ENCODE measurements at places on chromosomes 16 and 17. TPM values are rescaled to one million over a fixed set of nuclear protein-coding genes. Genes with fewer than 3 reads are reported as not detected.

The CCL1 gene
- total RNA-seq = not detected

The MYH13 gene
- total RNA-seq = not detected

The HSDL1 gene
- 5.8 TPM for total RNA-seq

The C16orf89 gene
- total RNA-seq = not detected

The ATP1B2 gene
- total RNA-seq = 0.30 TPM

The CACNA1H gene
- total RNA-seq = 0.84 TPM

DNA sequence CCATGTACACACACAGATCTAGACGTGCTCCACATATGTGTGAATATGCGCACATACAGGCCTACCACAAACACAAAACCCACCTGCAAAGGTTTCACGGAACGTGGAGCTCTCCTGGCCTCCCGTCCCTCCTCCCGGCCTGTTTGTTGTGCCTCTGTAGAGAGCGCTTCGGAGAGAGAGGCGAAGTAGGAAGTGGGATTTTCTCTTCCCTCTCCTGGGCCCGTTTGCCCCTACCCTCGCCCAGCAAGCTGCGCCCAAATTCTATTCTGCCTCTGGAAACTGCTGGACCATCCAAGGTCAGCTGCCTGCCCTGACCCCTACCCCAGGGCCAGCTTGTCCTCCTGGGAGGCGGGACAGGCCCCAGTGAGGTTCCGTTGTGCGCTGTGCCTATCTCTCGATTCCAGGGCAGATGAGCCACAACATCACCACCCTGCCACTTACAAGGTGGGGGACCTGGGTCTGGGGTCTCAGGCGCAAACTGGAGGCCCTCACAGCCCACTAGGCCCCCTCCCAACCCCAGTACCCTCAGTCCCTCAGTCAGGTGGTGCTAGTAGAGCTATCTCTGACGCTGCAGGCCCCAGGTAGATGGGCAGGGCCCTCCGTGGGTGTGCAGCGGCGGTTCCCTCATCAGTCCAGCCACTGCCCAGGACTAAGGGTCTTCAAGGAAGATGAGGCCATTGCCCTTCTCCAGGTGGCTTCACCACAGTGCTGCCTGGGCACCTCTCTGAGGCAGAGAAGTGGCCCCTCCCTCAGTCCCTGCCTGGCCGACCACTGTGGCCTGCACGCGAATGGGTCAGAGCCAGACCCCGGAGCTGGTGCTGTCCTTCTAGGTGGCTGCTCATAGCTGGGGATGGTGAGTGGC, 54.2 kb downstream of the BEAN1 start:
- H3K36me3 ChIP-seq = no peaks in the 10 kb centered on the region
- DNase-seq = no peak
- H3K4me1 ChIP-seq = peaks cover 26% of the 10 kb centered on the region
- no peaks in the 10 kb centered on the region for H3K27me3 ChIP-seq
- H3K27ac ChIP-seq = no peak overlapping the region

DNA sequence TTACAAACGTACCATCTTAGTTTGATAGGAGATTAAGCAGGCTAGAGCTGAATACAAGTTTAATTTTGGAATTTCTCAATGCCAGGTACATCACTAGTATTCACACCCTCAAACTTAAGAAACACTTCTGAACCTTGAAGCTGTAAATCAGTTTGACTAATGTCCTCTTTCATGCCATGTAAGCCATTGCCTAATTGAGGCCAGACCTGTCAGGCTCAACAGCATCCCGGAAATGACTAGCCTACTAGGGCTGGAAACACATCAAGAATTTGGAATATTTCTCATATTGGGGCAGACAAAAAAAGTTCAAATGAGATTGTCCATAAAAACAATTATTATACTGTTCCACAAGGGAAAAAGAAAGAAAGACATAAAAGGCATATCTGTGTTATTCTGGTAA, 1.7 kb downstream of the USP32 start:
- no peak overlapping the region for H3K27ac ChIP-seq
- DNase-seq = peak; percentile 9
- no peaks in the 10 kb centered on the region for H3K27me3 ChIP-seq
- H3K4me1 ChIP-seq = peaks cover 47% of the 10 kb centered on the region
- H3K36me3 ChIP-seq = no peaks in the 10 kb centered on the region

DNA sequence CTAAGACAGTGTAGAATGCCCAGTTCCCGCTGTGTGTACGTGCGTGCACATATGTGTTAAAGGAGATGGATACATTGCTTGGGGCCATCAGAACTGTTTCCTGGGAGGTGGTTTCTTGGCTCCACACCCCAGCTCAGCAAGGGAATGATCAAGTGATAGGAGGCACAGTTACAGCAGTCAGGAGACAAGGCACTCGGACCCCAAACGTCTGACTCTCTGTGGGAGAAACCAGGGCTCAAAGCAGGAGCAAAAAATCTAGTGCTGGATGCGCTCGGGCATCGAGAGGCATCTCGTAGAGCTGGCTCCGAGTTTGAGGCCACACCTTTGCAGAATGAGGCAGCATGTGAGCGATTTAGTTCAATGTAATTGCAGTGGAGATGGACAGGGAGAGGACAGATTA, 71.9 kb downstream of the RBBP6 start:
- peaks cover 16% of the 10 kb centered on the region for H3K4me1 ChIP-seq
- no peak for DNase-seq
- no peak overlapping the region for H3K4me3 ChIP-seq
- H3K27me3 ChIP-seq = peaks cover 49% of the 10 kb centered on the region
- no peak overlapping the region for H3K27ac ChIP-seq

- peaks cover 99% of the 10 kb centered on the region for H3K4me1 ChIP-seq
- H3K27ac ChIP-seq = peak overlapping the region; percentile 94
- peaks cover 35% of the 10 kb centered on the region for H3K36me3 ChIP-seq
- no peaks in the 10 kb centered on the region for H3K27me3 ChIP-seq
- DNase-seq = no peak
- H3K4me3 ChIP-seq = no peak overlapping the region
Measured at GRCh38 chr17:14200354-14200753, 36.3 kb downstream of the CDRT15 start.

- no peak overlapping the region for H3K27ac ChIP-seq
- H3K4me1 ChIP-seq = peaks cover 45% of the 10 kb centered on the region
- no peak overlapping the region for H3K4me3 ChIP-seq
Measured at GRCh38 chr17:57091186-57091618, 6.2 kb downstream of the AKAP1 start.

GRCh38 chr16:81550432-81550808, 105.8 kb downstream of the CMIP start:
- H3K27ac ChIP-seq = no peak overlapping the region
- H3K4me3 ChIP-seq = no peak overlapping the region
- no peak for DNase-seq

DNA sequence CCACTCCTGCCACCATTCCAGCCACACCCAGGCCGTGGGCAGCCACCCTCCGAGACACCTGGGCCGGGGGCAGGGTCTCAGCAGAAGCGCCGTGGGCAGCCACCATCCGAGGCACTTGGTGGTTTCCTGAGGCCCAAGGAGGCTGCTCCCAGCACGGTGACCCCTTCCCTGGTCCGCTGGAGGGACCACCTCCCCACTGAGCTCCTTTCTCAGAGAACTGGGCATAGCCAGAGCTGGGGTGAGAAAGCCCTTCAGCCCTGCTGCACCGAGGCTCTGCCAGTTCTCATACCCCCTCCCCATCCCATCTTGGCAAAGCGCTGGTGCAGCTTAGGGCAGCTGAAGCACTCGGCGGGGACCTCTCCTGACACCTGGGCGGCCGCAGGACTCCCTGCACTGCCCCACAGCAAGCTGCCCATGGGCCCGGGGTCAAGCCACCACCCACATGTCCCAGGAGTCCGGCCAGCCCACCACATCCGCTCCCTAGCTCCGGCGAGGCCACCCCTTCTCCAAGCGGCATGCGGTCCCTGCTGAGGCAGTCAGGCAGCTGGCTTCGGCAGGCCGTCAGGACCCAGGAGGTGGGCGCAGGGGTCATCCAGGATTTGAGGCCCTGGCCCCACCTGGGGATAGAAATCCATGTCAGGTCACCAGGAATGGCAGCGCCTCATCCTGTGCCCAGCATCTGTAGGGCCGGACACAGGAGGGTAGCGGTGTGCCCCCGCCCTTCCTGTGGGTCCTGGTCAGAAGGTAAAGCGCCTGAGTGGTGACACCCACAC, 1.3 kb upstream of the CYBA start:
- no peaks in the 10 kb centered on the region for H3K27me3 ChIP-seq
- peaks cover 18% of the 10 kb centered on the region for H3K4me1 ChIP-seq
- H3K4me3 ChIP-seq = peak overlapping the region; percentile 27
- no peak for DNase-seq
- peaks cover 13% of the 10 kb centered on the region for H3K36me3 ChIP-seq

GRCh38 chr17:11898526-11899235, 98.6 kb downstream of the ZNF18 start:
- H3K4me1 ChIP-seq = no peaks in the 10 kb centered on the region
- H3K27me3 ChIP-seq = peaks cover 16% of the 10 kb centered on the region
- no peak overlapping the region for H3K4me3 ChIP-seq
- no peaks in the 10 kb centered on the region for H3K36me3 ChIP-seq
- no peak overlapping the region for H3K27ac ChIP-seq
- no peak for DNase-seq

- peaks cover 18% of the 10 kb centered on the region for H3K4me1 ChIP-seq
- H3K4me3 ChIP-seq = peak overlapping the region; percentile 80
- H3K27ac ChIP-seq = peak overlapping the region; percentile 75
Measured at GRCh38 chr16:56662357-56663354, 4.9 kb downstream of the MT1F start.

GRCh38 chr16:11233727-11234376, 22.2 kb downstream of the SOCS1 start:
- H3K36me3 ChIP-seq = no peaks in the 10 kb centered on the region
- peak overlapping the region; percentile 99 for H3K27ac ChIP-seq
- peak; percentile 87 for DNase-seq
- no peaks in the 10 kb centered on the region for H3K27me3 ChIP-seq

DNA sequence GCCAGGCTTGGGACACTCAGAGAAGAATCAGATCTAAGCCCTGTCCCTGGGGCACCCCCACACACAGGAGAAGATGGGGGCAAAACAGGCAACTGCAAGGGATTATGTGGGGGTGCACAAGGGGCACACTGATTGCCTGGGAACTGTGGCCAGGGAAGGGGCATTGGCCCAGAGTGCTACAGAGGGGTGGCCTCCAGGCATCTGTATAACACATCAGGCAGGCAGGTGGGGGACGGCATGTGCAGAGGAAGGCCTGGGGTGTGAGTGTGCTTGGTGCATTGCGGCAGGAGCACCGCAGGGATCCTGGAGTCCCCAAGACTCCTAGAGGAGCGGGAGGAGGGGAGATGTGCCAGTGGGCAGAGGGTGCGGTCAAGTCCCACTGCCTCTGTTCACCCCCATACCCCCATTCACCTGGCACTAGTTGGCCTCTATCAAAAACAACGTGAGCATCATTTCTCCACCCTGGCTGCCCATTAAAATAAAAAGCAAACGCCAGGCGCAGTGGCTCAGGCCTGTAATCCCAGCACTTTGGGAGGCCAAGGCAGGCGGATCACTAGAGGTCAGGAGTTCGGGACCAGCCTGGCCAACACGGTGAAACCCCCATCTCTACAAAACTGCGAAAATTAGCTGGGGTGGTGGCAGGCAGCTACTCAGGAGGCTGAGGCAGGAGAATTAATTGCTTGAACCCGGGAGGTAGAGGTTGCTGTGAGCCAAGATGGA, 41.5 kb downstream of the C16orf82 start:
- peaks cover 2% of the 10 kb centered on the region for H3K4me1 ChIP-seq
- no peaks in the 10 kb centered on the region for H3K27me3 ChIP-seq
- H3K36me3 ChIP-seq = no peaks in the 10 kb centered on the region
- no peak overlapping the region for H3K27ac ChIP-seq

DNA sequence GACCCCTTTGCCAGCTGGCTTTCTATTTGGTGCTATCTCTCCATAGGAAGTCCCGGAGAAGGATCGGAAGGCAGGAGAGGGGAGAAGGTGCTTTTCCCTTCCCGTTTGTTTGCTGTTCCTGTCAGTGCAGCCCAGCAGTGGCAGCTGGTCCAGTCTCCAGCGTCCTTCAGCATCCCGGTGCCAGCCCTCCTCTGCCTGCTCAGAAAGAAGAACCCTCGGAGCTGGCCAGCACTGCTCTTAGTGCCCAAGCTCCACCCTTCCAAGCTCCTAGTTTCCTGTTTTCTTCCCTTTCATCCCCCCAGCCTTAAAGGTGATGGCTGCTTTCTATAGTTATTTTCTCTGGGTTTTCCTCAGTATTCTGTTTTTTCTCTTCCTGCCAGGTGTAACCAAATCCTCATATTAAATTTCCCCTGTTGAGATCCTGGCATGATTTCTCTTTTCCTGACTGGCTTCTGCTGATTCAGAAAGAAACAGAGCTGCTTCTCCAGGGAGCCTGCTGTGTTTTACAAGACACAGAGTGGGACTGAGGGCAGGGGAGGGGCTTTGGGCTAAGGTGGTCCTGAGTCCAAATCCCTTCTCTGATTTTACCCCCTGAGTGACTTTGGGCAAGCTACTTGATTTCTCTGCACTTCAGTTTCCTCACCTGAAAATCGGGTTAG, 186.8 kb downstream of the COPRS start:
- no peaks in the 10 kb centered on the region for H3K36me3 ChIP-seq
- H3K4me1 ChIP-seq = no peaks in the 10 kb centered on the region
- peaks cover 64% of the 10 kb centered on the region for H3K27me3 ChIP-seq
- no peak overlapping the region for H3K27ac ChIP-seq
- H3K4me3 ChIP-seq = no peak overlapping the region

DNA sequence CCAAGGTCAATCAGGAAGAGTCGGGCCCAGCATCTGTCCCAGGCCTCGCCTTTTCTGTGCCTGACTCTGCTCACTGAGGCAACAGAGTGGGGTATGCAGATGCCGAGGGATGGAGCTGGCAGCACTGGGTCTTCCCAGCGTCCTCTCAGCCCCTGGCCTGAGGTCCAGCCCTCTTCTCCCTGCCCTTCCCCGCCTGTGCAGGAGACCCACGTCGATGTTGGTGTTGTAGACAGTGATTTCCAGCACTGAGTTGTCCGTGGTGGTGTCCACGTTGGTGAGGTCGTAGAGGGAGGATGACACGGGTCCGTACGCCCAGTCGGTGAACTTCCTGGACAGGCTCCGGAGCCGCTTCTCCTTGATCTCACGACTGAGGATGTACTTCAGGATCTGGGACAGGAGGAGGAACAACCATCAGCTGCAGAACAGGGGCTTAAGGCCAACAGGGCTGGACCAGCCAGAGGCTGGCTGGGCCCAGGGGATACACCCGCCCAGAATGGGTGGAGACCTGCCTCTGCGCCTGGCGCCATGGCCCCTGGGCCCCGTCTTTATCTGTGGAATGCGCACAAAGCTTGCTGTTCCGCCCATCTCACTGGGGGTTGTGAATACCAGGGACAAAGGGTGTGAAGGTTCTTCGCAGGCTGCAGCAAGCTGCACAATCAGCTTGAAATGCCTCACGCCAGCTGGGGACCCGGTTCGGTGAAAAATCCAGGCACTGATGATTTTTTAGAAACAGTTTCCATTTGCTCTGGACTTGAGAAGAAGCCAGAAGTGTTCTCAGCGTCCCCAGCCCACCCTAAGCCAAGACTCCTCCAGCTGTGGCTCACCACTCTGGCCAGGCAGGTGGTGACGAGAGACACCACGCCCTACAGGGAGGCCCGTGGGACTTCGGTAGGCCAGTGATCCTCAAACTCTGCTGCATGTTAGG, 27.5 kb downstream of the TRPV3 start:
- no peak overlapping the region for H3K27ac ChIP-seq
- no peaks in the 10 kb centered on the region for H3K27me3 ChIP-seq
- DNase-seq = no peak
- H3K4me1 ChIP-seq = peaks cover 3% of the 10 kb centered on the region

Data from activated naive CD4-positive, alpha-beta T cell treated with anti-CD3 and anti-CD28 coated beads for 36 hours (primary cell).